ENCODE measurements at places on chromosomes 11 and 22. TPM values are rescaled to one million over a fixed set of nuclear protein-coding genes. Genes with fewer than 3 reads are reported as not detected.

- H3K4me3 ChIP-seq, result no peak overlapping the region
- H3K27me3 ChIP-seq, result peaks cover 4% of the 10 kb centered on the region
- no peaks in the 10 kb centered on the region for H3K36me3 ChIP-seq
- no peak for DNase-seq
- no peaks in the 10 kb centered on the region for H3K4me1 ChIP-seq
Measured at GRCh38 chr22:36641902-36642640, 61.5 kb downstream of the CACNG2 start.

DNA sequence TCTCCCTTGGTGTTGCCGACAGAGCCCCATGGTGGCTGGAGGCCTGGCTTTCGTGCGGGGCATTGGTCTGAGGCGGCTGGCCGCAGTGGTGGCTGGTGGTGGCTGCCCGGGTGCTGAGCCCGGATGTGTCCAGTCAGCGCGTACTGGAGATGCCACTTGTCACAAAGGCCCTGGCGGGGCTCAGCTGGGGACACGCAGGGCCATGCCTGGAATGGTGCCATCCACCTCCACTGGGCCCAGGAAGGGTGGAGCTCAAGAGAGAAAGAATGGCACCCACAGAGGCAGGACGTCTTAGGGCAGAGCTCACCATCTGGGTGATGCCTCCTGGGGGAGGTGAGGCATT is 92.5 kb downstream of the CEP164 start:
- no peak for DNase-seq
- no peaks in the 10 kb centered on the region for H3K36me3 ChIP-seq
- H3K4me1 ChIP-seq, result no peaks in the 10 kb centered on the region
- H3K27me3 ChIP-seq, result peaks cover 6% of the 10 kb centered on the region
- H3K27ac ChIP-seq, result no peak overlapping the region

- no peak overlapping the region for H3K27ac ChIP-seq
- H3K36me3 ChIP-seq, result no peaks in the 10 kb centered on the region
- H3K4me1 ChIP-seq, result no peaks in the 10 kb centered on the region
- no peaks in the 10 kb centered on the region for H3K27me3 ChIP-seq
- DNase-seq, result no peak
- H3K4me3 ChIP-seq, result no peak overlapping the region
Measured at GRCh38 chr11:21988477-21988876, 204.4 kb upstream of the ANO5 start.

- no peak for DNase-seq
- H3K4me1 ChIP-seq, result no peaks in the 10 kb centered on the region
- H3K27me3 ChIP-seq, result no peaks in the 10 kb centered on the region
- H3K36me3 ChIP-seq, result no peaks in the 10 kb centered on the region
Measured at GRCh38 chr11:132844956-132845696, 687.2 kb downstream of the OPCML start.

- H3K4me1 ChIP-seq, result no peaks in the 10 kb centered on the region
- no peak for DNase-seq
- H3K4me3 ChIP-seq, result no peak overlapping the region
- H3K27me3 ChIP-seq, result no peaks in the 10 kb centered on the region
- H3K36me3 ChIP-seq, result no peaks in the 10 kb centered on the region
Measured at GRCh38 chr11:13098063-13098462, 88.9 kb downstream of the RASSF10 start.

The NTM gene
- not detected for total RNA-seq

DNA sequence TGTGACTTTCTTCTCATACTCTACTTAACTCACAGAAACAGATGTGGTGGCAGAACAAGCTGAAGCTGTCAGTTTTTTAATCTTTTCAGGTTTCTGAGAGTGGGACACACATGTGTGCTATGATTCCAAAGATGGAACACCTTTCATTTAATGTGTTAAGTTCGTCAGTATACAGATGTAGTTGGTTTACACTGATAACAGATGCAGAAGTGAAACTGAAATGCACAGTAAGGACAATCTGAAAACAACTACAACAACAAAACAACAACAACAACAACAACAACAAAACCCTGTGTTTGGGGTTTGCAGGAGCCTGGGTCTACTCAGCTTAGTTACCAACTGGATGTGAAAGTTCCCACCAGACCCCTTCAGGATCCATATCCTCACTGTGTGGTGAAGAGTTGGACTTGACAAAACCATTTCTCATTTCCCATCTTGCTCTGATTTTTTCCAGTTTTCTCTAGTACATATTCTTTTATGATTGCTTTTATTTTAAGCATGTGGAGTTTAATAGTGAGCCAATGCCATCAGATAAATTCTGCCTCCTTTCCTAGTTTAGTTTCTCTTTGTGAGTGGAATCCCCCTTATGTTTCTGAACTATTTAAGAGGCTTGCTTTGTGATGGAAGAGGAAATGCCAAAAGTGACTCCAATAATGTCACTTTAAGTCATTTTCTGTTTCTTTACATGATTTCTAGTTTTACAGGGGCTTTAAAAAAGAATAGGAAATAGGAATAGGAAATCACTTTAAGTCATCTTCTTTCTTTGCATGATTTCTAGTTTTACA is 47.8 kb downstream of the ARHGAP42 start:
- no peaks in the 10 kb centered on the region for H3K4me1 ChIP-seq
- no peak overlapping the region for H3K27ac ChIP-seq
- no peak overlapping the region for H3K4me3 ChIP-seq

- H3K36me3 ChIP-seq, result peaks cover 67% of the 10 kb centered on the region
- peak overlapping the region; percentile 76 for H3K4me3 ChIP-seq
Measured at GRCh38 chr22:17105143-17106129, 15.7 kb downstream of the TMEM121B start.

The NLRX1 gene
- total RNA-seq, result 23.3 TPM

DNA sequence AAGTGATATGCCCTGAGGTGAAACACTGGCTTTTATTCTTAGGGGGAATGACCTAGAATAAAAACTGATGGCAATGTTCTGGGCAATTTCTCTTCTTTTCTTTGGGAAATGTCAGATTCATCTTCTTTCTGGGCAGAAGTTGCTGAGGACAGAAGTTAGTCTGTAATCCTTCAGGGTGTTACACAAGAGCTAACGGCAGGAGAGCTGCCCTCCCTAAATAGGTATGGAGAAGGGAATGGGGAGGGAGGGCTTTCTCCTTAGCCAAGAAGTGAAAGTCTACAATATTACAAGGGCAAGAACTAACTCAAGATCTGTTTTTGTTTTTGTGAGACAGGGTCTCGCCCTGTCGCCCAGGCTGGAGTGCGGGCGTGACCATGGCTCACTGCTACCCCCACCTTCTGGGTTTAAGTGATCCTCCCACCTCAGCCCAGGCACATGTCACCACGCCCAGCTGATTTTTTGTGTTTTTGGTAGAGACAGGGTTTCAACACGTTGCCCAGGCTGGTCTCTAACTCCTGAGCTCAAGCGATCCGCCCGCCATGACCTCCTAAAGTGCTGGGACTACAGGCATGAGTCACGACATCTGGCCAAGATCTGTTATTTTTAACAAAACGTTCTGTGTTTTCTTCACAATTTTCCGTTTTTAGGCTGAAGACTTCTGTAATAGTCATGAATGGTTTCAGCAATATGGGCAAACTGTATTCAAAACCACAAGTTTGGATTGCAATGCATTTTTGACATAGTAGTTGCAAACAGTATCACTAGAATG is 7.2 kb downstream of the PIWIL4 start:
- no peak overlapping the region for H3K27ac ChIP-seq
- H3K27me3 ChIP-seq, result peaks cover 3% of the 10 kb centered on the region
- H3K36me3 ChIP-seq, result no peaks in the 10 kb centered on the region
- H3K4me1 ChIP-seq, result no peaks in the 10 kb centered on the region

GRCh38 chr11:128929991-128930390 is 12.7 kb downstream of the TP53AIP1 start:
- H3K4me3 ChIP-seq, result no peak overlapping the region
- DNase-seq, result no peak
- H3K27ac ChIP-seq, result no peak overlapping the region
- H3K4me1 ChIP-seq, result peaks cover 8% of the 10 kb centered on the region
- no peaks in the 10 kb centered on the region for H3K27me3 ChIP-seq

DNA sequence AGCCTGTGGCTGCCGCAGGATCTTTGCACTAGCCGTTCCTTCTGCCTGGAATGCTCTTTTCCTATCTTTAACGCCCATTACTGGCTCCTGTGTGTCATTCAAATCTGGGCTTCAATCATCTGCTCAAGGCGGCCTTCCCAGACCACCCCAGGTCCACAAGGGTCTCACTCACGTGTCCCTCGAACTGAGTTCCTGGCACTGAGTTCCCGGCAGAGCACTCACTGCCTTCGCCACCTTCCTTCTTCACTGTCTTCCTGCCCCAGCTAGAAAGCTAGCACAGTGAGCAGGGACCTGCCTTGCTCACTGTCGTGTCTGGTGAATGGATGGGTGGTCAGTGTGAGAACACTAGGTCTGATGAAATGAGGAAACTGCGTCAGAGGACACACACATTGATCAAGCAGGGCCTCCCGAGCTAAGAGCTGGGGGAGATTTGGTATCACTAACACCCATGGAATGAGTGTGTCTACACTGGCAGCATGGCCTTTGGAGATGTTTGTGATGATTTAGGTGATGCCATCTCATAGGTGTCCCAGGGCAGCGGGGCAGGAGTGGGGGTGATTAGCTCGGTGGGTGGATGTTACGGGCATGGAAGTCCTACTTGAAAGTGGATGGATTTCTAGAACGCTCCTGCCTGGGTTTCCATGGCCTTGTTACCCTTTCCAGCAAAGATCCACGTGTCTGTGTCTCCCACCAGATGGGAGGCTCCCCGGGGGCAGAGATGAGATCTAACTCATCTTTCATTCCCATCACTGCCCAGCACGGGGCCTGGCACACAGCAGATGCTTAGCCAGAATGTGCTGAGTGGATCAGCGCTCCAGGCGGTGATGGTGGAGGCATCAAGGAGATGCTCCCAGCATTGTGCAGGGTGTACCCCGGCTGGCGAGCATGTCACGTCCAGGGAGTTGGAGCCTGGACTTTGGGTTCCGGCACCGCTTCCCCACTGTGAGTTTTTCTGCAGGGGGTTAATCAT is 64.5 kb downstream of the SHISAL1 start:
- peaks cover 8% of the 10 kb centered on the region for H3K27me3 ChIP-seq
- H3K4me3 ChIP-seq, result no peak overlapping the region
- no peaks in the 10 kb centered on the region for H3K36me3 ChIP-seq
- DNase-seq, result no peak

The GGTLC2 gene
- not detected for total RNA-seq

DNA sequence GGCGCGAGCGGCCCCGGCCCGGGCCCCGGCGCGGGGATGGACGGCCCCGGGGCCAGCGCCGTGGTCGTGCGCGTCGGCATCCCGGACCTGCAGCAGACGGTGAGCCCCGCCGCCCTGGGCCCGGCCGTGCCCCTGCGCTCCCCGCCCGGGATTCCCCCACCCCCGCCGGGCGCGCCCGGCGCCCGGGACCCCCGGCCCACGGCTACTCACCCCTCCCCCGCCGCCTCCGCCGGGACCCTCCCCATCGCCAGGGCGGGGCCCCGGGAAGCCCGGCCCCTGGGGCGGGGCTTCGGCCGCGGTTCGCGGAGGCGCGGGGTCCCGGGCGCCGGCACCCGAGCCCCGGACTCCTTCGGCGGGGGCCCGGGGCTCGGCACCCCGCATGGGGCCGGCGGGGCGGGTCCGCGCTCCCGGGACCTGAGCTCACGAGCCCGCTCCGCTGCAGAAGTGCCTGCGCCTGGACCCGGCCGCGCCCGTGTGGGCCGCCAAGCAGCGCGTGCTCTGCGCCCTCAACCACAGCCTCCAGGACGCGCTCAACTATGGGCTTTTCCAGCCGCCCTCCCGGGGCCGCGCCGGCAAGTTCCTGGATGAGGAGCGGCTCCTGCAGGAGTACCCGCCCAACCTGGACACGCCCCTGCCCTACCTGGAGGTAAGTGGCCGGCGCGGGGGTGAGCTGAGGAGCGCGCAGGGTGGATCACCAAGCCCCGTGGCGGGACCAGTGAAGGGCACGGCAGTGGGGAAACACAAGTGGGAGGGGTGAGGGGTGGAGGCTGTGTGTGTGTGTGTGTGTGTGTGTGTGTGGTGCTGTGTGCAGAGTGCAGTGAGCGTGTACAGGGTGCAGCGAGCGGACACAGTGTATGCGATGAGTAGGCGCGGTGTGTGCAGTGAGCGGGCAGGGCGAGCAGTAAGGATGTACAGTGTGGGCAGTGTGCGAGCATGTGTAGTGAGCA is 2.3 kb downstream of the SHANK3 start:
- peaks cover 47% of the 10 kb centered on the region for H3K27me3 ChIP-seq
- peaks cover 5% of the 10 kb centered on the region for H3K4me1 ChIP-seq
- peak; percentile 66 for DNase-seq
- H3K27ac ChIP-seq, result no peak overlapping the region
- peak overlapping the region; percentile 5 for H3K4me3 ChIP-seq

The LIF gene
- 511 TPM for total RNA-seq

DNA sequence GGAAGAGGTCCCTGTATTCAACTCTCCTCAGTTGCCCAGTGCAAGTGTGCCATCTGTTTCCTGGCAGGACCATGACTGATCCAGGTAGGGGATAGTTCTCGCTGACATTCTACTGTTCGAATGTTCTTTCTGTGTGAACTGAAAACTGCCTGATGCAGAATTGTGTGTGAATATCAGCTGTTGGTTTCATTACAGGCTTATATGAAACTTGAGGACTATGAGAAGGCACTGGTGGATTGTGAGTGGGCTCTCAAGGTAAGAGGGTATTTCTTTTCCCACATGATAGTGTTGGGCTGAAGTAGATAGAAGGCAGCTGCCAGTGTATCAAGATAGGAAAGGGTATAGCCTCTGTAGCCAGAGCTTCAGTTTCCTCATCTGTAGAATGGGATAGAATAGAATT is 15.3 kb downstream of the TTC12 start:
- DNase-seq, result no peak
- peaks cover 2% of the 10 kb centered on the region for H3K4me1 ChIP-seq
- H3K36me3 ChIP-seq, result peaks cover 4% of the 10 kb centered on the region
- H3K4me3 ChIP-seq, result no peak overlapping the region
- no peak overlapping the region for H3K27ac ChIP-seq
- no peaks in the 10 kb centered on the region for H3K27me3 ChIP-seq

DNA sequence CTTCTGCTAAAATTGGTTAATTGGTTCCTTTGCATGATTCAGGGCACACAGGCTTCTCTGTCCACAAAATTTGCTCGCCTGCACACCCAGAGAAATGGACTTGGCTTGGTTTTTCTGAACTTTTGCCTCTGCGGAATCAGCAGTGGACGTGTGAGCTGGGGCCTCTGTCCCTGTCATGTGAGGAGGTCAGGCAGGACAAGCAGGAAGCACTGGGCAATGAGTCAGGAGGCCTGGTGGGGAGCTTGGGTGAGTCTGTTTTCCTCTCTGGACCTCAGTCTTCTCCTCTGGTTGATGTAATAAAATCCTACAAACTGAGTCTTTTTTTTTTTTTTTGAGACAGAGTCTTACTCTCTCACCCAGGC is 10.4 kb upstream of the CELSR1 start:
- peaks cover 9% of the 10 kb centered on the region for H3K27me3 ChIP-seq
- DNase-seq, result no peak
- no peaks in the 10 kb centered on the region for H3K36me3 ChIP-seq
- no peaks in the 10 kb centered on the region for H3K4me1 ChIP-seq
- H3K27ac ChIP-seq, result no peak overlapping the region
- no peak overlapping the region for H3K4me3 ChIP-seq

- no peak overlapping the region for H3K4me3 ChIP-seq
- peaks cover 33% of the 10 kb centered on the region for H3K27me3 ChIP-seq
- no peaks in the 10 kb centered on the region for H3K36me3 ChIP-seq
Measured at GRCh38 chr11:34616830-34617504, 3.9 kb upstream of the EHF start.

- no peaks in the 10 kb centered on the region for H3K36me3 ChIP-seq
- no peaks in the 10 kb centered on the region for H3K4me1 ChIP-seq
- H3K27ac ChIP-seq, result no peak overlapping the region
- H3K27me3 ChIP-seq, result no peaks in the 10 kb centered on the region
Measured at GRCh38 chr11:57394203-57394965, 3.9 kb upstream of the PRG2 start.

All from activated CD4-positive, alpha-beta T cell treated with anti-CD3 and anti-CD28 coated beads, Interleukin-2, amount 10 ng/mL, durations not matched to agents 24 days and 14 days (primary cell).